ENCODE measurements at places on chromosomes 1 and 21.
A peak's percentile ranks its signal among the peaks of the same experiment; 100 is the strongest.

GRCh38 chr1:214670098-214670497, 67.1 kb downstream of the CENPF start:
- no peak for DNase-seq

DNA sequence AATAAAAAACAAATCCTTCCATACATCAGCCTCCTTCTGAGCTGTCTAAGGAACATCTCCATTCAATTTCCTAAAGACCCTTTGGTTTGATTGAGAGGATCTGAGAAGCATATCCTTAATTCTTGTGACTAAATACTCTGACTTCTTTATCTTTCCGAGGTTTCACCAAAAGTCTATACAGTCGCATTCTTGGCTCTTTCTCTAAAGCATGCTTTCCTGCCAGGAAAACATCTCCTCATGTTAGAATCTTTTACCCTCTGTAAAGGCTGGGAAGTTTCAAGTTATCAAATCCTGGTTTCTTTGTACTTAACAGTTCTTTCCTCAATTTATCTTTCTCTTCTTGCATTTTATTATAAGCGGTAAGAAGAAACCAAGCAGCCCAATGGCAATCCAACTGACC, 630.4 kb downstream of the PTPRC start:
- DNase-seq = no peak

GRCh38 chr1:27403065-27403726, 10.8 kb downstream of the GPR3 start:
- DNase-seq = peak; percentile 88

- no peak for DNase-seq
Observed at GRCh38 chr1:111454859-111455641, 5.8 kb downstream of the ATP5PB start.

DNA sequence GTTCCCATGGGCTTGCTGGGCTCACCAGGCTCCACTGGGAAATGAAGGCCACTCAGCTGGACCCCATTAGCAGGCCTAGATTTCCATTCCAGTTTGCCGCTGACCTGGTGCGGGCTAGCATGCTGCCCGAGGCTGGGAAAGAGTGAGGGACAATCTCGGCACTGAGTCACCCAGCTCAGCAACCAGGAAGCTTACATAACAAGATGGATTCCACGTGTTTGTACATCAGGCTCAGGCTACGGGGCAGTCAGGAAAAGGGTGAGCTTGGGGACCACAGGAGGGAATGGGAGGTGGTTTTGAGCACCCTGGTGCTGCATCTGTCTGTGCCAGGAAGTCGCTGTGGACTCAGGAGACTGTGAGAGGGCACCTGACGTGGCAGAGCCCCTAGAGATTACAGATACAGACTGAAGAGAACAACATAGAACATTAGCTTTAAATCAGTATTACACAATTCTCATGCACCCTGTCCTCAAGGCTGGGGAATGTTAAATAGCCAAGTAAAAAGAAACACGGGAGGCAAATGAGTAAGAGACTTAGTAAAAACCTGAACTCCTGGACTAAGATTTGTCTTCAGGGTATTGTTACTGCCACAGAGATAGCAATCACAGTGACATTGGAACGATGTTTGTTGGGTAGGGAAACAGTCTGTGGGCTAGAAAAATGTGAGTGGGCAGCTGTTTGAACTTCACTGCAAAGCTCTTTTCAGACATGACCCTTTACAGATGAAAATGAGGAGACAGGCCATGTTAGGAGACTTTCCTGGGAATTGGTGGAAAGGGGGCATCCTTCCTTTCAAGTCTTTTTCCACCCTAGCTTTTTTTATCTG, 51.1 kb downstream of the GLUL start:
- DNase-seq = no peak

- no peak for DNase-seq
Observed at GRCh38 chr1:17700945-17701810, 54.0 kb upstream of the ACTL8 start.

GRCh38 chr1:76266762-76267161, 192.2 kb downstream of the ST6GALNAC3 start:
- no peak for DNase-seq

DNA sequence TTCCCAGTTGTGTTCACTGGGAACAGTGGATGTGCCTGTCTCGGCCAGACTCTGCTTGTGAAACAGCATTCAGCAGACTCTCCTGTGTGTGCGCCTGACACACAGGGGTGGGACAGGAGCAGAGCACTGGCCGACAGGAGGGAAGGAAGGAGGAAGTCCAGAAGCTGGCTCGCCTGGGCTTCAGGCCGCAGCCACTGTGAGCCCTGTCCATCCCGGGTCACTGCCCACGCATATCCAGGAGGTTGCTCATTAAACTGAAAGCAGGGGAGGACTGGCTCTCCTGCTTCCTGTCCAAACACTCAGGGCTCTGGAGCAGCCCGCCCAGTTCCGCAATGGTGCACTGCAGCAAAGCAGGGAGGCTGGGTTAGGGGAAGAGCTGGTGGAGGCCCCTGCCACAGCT, 218.7 kb upstream of the VAMP3 start:
- DNase-seq = no peak

DNA sequence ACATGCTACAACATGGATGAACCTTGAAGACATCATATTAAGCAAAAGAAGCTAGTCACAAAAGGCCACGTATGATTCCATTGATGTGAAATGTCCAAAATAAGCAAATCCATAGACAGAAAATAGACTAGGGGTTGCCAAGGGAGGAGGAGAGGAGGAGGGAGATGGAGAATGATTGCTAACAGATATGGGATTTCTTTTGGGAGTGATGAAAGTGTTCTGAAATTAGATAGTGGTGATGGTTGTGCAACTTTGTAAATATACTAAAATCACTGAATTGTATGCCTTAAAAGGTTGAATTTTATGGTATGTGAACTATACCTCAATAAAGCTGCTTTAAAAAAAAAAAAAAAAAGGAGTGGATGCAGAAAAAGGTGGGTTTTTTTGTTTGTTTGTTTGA, 7.6 kb downstream of the CLSTN1 start:
- no peak for DNase-seq

DNA sequence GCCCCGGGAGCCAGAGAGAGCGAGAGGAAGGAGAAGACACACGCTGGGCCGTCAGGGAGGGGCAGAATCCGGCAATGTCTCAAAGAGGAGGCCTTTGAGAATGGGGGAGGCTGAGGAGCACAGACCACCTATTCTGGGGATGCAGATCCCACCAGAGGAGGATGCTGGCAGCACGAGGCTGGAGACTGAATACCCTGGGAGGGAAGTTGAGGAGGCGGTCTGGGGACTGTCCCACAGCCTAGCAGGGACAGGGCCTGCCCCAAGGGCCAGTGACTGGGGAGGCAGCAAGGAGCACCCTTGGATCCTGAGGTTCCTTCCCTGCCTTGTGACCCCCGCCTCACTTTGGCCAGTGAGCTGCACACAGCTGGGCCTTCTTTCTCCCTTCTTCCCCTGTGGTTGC, 49.2 kb downstream of the SLC37A1 start:
- DNase-seq = peak; percentile 48

Data from left forelimb (tissue), 1 donor.